ENCODE measurements at places on chromosomes 3 and 15. TPM values are rescaled to one million over a fixed set of nuclear protein-coding genes. Genes with fewer than 3 reads are reported as not detected.

DNA sequence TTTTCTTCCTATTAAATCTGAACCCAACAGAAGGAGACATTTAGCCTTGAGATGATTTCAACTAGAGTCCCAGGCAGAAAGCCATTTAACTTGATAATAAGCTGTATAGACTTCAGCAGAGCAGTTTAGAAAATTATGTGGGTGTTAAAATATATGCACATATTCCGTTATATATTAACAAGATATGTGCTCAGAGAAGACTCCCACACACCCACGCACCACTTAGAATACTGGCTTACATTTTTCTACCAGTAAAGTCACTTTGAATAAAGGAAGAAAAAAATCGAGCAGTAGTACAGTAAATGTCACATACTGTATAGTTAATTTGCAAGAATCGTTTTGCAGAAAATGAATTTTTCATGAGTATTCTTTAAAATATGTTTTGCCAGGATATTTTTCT, 599.3 kb downstream of the FGF12 start:
- DNase-seq: no peak

DNA sequence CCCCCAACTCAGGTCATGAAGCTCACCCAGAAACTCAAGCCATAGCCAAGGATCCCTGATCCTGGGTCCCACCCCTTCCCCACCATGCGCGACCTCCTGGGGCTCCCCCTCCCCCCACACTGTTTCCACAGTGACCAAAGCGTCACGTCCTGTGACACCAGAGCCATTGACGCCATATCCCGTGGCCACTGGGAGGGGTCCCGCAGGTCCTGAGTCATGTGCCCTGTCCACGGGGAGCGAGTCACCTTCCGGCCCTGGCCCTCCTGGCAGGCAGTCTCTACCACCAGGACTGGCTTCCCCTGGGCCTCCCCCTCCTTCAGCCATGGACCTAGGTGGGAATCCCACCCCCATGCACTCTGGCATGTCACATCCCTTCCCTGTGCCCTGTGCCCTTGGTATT, 15.6 kb downstream of the SEMA3F start:
- no peak for DNase-seq

LNP1 gene
- 2.6 TPM for total RNA-seq

GRCh38 chr3:157063469-157063868, 96.5 kb downstream of the CCNL1 start:
- no peak for DNase-seq

GRCh38 chr3:179194931-179195330, 46.8 kb downstream of the PIK3CA start:
- no peak for DNase-seq

Data from activated CD4-positive, alpha-beta T cell treated with anti-CD3 and anti-CD28 coated beads, Interleukin-2, amount 10 ng/mL, durations not matched to agents 24 days and 14 days (primary cell).